Foreskin melanocyte (primary cell): ENCODE measurements at places on chromosomes 12 and 14.

GRCh38 chr12:51548241-51548640 is 42.8 kb upstream of the SCN8A start:
- no peak for DNase-seq

GRCh38 chr14:75395862-75396261 is 32.0 kb upstream of the JDP2 start:
- DNase-seq = no peak

DNA sequence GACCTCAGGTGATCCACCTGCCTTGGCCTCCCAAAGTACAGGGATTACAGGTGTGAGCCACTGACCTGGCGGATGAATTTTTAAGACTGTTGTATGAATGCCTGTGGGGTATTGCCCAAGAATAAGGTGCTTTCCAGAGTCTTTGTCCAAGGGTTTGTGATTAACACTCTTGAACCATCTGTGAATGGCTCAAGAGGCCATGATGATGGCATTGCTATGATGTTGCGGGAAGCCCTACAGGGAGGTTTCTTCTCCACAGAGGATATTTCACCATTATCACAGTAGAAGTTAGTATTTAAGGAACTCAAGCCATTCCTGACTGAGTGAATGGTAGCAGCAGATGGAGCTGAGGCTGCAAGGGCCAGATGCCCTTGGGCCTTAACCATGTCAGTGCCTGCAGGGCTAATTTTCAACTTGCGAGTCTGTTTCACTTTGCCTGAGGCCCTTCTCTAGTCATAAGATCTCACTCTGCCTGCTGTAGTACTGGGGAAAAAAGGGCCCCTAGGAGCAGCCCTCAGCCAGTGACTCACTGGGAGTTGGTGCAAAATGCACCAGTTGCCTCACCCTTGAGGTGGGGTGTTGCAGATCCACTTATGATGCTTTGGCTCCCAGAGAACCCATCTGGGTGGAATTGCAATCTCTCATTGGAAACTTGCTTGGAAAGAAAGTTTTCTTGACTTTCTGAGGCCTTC is 108.6 kb upstream of the FLRT2 start:
- DNase-seq = no peak

GRCh38 chr12:33770652-33771051 is 251.6 kb upstream of the ALG10 start:
- DNase-seq = no peak

DNA sequence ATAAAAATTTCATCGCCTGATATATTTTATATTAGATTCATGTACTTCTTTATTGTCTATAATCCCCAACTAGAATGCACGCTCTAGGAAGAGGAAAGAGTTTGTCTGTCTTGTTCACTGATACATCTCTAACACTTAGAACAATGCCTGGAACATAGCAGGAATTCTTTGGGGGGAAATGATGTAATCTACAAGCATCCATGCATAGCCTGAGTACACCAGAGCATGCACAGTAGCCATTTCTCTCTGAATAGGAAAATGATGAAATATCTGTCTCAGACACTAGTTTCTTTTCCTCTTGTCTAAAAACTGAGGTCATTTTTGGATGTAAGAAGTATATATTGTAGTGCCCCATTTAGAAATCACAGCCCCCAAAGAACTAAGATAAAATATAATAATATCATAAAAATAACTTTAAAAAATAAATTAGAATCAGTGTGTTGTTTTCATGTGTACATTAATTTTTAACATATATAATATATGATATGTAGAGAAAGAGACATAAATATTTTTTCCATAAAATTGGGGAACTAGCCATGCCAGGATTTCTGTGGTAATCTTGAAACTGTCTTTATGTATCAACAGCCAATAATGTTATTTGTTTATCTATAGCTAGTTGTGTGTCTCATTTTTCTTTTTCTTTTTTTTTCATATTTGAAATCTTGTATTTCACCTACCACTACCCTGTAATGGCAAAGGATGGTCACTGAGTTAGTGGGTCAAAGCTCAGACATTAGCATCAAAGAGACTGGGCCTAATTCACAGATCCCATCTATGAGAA is 155.6 kb upstream of the TMCC3 start:
- DNase-seq = no peak

GRCh38 chr12:42786400-42787148 is 197.0 kb upstream of the PRICKLE1 start:
- no peak for DNase-seq

DNA sequence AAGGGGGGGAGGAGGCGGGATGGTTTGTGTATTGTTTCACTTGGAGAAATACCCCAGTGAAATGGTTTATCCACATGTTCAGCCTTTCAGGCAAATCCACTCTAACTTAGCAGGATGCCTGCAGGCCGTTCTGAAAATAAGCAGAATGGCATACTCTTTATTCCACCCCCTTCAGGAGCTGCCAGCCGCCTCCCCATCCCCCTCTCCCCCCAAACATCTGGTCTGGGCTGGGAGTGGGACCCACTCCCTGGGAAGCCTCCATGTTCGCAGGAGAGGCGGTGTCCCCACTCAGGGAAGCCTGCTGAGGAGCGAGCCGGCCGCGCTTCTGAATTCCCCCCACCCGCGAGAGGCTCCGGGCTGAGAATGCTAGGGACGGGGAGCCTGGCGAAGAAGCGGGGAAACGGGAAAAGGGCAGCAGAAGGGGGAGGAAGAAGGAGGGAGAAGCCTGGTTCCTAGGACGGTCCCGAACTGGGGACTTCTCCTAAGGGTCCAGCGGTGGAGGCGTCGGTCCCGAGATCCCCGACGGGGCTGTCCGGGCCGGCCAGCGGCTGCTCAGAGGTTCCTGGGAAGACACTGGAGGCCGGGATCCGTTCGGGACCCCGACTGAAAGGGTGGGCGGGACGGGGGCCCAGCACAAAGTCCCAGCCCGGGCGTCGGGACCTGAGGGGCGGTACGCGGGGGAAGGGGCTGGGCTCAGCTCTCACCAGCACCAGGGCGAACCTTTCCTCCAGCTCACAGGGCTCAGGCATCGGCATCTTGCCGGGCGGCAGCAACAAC is 666 bp downstream of the FMNL3 start:
- peak; percentile 72 for DNase-seq

GRCh38 chr12:53324113-53324778 is 2.8 kb upstream of the AAAS start:
- no peak for DNase-seq

- peak; percentile 60 for DNase-seq
Observed at GRCh38 chr14:32430326-32430725, 101.2 kb downstream of the AKAP6 start.

- DNase-seq = no peak
Observed at GRCh38 chr12:10214895-10215267, 2.2 kb downstream of the GABARAPL1 start.

DNA sequence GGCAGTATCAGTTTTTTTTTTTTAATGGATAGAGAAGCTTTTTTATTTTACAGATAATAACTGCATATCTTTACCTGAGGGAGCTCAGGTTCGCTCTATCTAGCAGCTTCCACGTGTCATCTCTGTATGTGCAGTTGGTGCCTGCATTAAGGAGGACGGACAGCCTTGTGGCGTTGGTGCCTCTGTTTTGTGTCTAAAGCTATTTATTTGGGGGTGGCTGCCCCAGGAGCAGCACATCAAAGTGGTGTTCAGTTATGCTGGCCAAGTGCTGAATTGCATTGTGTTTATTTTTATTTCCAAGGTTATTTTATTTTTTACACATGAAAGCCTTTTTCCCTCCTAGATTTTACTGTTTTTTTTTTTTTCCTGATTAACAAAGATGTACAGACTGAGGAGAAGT is 59.7 kb downstream of the RASSF3 start:
- DNase-seq = no peak

DNA sequence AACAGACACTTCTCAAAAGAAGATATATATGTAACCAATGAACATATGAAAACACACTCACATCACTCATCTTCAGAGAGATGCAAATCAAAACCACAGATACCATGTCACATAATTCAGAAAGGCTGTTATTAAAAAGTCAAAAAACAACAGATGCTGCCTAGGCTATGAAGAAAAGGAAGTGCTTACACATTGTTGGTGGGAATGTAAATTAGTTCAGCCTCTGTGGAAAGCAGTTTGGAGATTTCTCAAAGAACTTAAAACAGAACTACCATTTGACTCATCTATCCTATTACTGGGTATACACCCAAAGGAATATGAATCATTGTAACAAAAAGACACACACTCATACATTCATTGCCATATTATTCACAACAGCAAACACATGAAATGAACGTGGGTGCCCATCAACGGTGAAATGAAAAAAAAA is 35.1 kb downstream of the EIF2S3B start:
- peak; percentile 22 for DNase-seq

DNA sequence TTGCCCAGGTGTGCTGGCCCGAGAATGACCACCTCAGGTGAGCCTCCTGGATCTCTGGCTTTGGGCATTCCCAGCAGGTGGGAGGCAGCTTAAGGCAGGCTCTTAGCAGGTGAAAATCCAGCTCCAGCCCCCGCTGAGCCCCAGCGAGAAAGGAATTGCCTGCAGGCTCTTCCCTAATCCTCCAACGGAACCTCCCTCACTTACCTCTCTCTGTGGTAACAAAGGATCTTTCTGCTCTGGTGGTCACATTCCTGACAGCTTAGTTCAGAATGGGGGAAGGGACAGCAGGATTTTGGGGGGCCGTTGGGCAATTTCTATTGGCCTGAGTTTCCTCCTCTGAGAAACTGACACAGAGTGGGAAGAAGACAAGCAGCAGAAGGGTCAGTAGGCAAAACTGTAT is 116.0 kb upstream of the LHX5 start:
- no peak for DNase-seq
